ENCODE measurements at places on chromosomes 6 and 20.

- DNase-seq = no peak
Measured at GRCh38 chr6:132005178-132005577, 54.0 kb upstream of the CCN2 start.

DNA sequence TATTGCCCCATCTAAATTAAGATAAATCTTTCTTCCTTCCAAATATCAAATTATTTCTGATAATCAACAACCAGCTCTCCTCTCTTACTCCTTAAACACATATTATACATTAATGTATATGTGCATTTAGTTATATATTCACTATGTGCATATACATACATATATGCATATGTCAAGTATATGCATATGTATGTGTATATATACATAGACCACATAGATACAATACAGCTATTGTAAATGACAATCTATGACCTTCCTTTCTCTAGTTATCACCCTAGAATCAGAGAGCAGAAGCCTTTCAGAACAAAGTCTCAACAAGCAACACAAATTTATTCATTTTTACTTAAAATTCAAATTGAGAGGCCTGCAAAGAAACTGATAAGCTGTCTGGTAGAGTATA is 241.1 kb upstream of the THEMIS start:
- no peak for DNase-seq

DNA sequence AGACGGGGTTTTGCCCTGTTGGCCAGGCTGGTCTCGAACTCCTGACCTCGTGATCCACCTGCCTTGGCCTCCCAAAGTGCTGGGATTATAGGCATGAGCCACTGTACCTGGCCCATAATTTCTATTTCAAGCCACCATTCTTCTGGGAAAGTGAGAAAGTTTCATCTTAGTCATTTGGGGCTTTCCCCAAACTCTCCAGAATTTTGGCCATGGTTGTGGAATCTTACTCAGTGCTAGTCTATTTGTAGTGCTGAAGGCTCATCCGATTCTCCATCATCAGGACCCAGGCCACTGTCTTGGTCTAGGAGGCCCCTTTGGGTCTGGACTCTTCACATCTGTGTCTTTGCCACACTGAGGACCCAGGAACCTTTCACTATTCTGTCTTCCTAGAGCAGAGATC is 164.9 kb downstream of the EYA2 start:
- no peak for DNase-seq

GRCh38 chr6:153183925-153184324 is 52.8 kb upstream of the RGS17 start:
- no peak for DNase-seq

- no peak for DNase-seq
Measured at GRCh38 chr6:148530976-148531375, 188.3 kb downstream of the SASH1 start.

DNA sequence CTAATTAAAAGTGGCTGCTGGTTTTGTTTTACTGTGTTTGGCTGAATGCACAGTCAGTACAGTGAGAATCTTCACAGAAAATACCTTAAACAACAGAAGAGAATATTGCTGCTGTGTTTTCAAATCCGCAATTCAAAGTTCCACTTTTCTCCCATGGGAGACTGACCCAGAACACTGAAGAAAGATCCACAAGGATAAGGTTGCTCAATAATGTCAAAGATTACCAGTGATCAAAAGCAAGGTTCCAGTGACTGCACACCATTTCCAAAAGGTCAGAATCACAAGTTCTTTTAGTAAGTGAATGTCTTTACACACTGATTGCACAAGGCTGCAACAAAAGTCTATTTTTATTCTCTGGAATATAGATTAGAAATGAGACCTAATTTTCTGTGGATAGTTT is 82.3 kb downstream of the EPHA7 start:
- no peak for DNase-seq

DNA sequence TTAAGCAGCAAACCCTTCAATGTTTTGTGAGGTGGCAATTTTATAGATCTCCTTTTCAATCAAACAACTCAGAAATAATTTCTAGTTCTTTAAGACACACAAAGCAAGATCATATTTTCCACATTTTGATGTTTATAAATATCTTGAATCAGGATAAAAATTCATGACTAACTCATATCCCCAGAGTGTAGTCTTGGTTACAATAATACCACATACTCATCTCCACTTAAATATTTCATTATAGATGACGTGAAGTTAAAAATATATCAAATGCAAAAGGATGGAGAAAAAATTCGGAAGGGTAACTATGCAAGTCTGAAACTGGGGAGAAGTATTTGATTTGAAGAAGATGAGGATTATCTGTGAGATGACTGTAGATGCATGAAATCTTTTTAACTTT is 59.8 kb upstream of the HIVEP1 start:
- DNase-seq = no peak

DNA sequence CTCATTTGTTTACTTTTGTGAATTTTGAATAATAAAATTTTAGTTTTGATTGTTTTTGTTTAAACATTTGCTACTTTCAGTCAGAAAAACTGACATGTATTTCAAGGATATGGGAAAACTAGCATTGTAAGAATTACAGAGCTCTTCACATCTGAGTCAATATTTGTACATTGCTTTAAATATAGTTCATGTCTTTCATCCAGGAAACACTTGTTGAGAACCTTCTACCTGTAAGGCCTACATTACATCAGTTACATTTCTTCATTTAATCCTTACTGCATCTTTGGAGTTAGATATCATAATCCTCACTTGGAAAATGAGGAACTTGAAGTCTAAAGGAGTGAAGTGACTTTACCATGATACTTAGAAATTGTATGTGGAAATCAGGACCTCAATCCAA is 242.9 kb downstream of the KCNQ5 start:
- no peak for DNase-seq

All from GM12865 (cell line).